NCI-H82 (cell line): ENCODE measurements at places on chromosomes 4 and X.

GRCh38 chrX:114583646-114584374 lies at the start of gene HTR2C:
Gene HTR2C (plus strand): TSS chrX:114584086. CDS start chrX:114726937, 142,851 bp downstream.
- DNase-seq: no peak

GRCh38 chrX:134717698-134718097 lies 59.4 kb upstream of the PLAC1 start:
- no peak for DNase-seq

GRCh38 chr4:86831262-86832130 lies 17.7 kb downstream of the SLC10A6 start:
- DNase-seq: no peak

DNA sequence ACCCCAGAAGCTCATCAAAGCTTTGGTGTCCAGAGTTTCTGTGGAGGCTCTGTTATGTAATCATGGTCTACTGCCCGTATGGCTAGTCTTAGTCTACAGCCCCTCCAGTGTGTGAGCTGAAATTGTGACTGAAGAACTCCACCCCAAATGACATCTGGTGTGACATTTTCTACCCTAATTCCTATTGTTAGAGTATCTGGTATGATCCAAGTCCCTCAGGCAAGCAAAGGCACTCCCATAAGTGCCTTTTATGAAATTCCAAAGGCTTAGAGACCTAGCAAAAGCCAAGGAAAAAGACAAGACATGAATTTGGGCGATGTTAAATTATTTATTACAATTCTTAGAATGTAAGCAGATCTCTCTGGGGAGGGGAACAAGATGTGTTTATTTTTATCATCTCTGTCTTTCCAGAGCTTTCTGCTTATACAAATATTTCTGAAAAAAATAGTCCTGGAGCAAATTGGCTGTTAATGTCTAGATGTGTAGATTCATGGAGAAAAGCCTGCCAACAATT lies 417.4 kb downstream of the CCSER1 start:
- no peak for DNase-seq

DNA sequence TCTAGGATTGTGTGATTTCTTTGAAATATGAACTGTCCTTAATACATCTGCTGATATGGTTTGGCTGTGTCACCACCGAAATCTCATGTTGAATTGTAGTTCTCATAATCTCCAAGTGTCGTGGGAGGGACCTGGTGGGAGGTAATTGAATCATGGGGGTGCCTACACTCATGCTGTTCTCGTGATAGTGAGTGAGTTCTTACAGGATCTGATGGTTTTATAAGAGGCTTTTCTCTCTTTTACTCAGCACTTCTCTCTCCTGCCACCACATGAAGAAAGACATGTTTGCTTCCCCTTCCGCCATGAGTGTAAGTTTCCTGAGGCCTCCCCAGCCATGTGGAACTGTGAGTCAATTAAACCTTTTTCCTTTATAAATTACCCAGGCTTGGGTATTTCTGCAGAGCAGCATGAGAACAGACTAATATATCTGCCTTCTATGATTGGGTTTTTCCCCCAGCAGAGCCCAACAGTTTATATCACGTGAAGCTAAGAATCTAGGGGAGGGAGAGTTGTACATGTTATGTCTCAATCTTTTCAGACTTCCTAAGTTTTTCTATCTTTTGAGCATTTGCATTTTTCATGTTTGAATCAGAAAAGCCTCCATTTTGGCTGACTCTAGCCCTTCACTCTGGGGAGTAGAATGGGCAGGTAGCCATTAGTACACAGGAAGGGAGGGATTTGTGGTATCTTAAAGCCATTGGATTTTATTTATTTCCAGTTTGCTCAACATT lies 58.9 kb downstream of the PLAC1 start:
- DNase-seq: peak; percentile 15

DNA sequence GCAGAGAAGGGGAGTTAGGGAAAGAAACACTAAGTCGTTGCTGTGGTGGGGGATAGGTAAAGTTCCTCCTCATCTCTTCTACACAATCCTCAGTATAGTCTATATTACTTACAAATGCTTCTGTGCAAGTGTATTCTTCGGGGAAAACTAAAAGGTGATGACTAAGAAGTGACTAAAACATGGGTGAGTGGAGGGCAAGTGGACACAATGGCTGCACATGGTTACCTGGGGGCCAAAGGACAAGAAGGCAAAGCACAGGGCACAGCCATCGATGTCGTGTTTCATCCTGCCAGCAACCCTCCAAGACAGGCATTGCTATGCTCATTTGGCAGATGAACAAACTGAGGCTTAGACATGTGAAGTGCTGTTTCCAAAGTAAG lies 35.5 kb upstream of the CCKAR start:
- DNase-seq: no peak

- DNase-seq: no peak
Measured at GRCh38 chr4:145230726-145231125, 50.3 kb upstream of the OTUD4 start.

DNA sequence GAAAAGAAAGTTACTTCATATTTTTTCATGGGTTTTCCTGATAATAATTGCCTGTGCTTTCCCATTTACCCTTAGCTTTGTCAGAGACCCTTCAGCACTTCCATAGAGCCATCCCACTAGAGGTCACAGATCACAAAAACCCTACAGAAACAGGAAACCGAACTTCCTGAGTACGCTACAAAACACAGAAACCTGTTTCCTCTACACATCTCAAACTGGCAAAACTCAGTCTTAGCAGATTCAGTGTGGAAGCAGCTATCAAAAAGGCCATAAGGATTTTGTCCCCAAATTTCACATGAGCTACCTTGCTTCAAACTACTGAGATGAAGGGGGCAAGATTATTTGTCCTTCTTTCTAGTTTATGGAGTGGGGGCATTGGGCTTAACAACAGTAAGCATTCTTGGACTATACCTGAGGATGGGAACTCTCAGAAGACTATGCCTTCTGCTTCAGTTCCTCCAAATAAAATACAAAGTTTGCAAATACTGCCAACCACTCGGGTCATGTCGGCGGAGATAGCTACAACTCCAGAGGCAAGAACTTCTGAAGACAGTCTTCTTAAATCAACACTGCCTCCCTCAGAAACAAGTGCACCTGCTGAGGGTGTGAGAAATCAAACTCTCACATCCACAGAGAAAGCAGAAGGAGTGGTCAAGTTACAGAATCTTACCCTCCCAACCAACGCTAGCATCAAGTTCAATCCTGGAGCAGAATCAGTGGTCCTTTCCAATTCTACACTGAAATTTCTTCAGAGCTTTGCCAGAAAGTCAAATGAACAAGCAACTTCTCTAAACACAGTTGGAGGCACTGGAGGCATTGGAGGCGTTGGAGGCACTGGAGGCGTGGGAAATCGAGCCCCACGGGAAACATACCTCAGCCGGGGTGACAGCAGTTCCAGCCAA lies at the start of gene MMRN1:
Gene MMRN1, plus strand, starts transcription at position 206 of the 902 bp plus-strand sequence. Its CDS starts 118 bp downstream, at position 324.
- DNase-seq: no peak

- DNase-seq: no peak
Measured at GRCh38 chrX:134622813-134623185, 35.5 kb downstream of the PLAC1 start.

DNA sequence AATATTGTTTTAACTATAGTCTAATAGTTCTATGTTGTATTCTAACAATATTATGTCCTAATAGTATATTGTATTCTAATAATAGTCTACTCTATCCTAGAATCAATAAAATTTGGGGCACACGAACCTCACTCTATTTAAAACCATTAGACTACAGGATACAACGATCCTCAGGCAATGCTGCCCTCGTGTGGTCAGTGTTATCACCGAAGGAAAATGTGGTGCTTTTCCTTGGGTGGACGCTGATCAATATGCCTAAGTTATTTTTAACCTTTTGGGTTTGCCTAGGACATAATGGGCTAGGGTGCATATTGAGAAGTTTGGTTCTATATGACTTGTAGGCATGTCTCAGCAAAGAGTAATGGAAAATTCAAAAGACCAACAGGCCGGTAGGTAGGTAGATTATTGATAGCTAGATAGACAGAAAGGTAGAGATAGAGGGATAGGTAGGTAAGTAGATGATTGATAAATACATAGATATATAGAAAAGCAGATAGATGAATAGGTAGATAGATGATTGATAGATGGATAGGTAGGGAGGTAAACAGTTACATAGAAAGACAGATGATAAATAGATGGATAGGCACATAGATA lies 75.1 kb downstream of the PRKX start:
- DNase-seq: peak; percentile 62

- DNase-seq: no peak
Measured at GRCh38 chrX:19566359-19567222, 51.3 kb upstream of the MAP3K15 start.

DNA sequence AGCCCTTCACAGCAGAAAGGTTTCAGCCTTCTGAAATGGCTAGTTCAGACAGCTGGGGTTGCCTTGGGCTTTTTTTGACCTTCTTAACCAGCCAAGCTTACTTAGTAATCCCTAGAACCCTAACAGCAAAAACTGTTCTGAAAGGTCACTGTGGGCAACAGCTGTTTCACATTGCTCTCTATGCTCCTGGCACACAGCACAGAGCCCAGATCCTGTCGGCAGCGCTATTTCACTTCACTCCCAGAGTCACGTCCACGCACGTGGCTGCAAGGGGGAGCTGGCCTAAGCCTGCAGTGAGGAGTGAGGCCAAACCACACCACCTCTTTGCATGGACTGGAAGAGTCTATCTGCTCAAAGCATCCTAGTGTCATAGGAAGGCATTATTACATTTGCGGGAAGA lies 32.0 kb upstream of the STS start:
- peak; percentile 83 for DNase-seq

DNA sequence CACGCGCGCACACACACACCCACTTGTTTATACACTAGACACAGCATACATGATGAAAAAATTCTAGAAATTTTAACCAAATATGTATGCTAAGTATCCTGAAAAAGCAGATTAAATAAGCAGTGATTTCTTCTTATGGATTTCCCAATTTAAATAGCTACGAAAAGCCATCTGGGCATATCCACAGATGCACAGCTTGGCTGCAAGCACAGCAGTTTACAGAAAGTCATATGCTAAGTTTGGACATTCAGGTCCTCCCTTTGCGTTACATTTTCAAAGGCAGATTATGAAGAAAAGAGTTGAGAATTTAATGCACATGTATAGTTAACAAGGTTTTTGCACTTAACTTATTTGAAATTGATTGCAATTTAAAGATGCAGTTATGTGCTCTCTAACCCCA lies 542.2 kb upstream of the EPHA5 start:
- no peak for DNase-seq

- no peak for DNase-seq
Measured at GRCh38 chrX:52337410-52337809, 31.4 kb upstream of the XAGE2 start.

- DNase-seq: peak; percentile 4
Measured at GRCh38 chrX:104435249-104435648, 130.8 kb upstream of the IL1RAPL2 start.

DNA sequence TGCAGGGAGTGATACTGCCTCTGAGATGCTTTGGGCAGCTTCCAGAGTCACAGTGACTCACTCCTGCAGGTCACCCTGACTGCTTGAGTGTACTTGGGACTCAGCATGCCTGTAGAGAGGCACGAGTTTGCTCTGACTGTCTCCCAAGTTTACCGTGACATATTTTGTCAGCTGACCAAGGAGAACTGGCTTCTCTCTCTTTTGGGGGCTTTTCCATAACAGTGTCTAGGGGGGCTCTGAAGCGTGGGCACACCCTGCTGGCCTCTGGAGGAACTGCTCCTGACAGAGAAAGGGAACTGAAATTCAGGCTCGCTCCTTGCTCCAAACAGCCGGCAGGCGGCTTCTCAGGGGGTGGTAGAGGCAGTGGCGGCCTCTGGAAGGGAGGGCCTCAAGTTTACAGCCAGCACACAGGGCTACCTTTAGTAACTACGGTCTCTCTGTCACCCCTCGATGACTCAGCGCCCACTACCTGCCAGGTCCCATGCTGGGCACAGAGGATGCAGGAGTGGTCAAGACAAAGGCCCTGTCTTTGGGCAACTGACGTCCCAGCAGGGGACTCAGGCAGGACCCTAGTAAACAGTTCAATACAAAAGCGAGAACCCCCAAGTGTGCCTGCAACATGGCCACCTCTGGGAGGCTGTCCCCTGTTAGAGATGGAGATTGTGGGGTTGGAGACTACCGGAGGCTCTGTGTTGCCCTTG lies 17.8 kb downstream of the ZNF185 start:
- peak; percentile 69 for DNase-seq

GRCh38 chr4:1594871-1595788 lies 89.0 kb downstream of the FAM53A start:
- DNase-seq: peak; percentile 80

DNA sequence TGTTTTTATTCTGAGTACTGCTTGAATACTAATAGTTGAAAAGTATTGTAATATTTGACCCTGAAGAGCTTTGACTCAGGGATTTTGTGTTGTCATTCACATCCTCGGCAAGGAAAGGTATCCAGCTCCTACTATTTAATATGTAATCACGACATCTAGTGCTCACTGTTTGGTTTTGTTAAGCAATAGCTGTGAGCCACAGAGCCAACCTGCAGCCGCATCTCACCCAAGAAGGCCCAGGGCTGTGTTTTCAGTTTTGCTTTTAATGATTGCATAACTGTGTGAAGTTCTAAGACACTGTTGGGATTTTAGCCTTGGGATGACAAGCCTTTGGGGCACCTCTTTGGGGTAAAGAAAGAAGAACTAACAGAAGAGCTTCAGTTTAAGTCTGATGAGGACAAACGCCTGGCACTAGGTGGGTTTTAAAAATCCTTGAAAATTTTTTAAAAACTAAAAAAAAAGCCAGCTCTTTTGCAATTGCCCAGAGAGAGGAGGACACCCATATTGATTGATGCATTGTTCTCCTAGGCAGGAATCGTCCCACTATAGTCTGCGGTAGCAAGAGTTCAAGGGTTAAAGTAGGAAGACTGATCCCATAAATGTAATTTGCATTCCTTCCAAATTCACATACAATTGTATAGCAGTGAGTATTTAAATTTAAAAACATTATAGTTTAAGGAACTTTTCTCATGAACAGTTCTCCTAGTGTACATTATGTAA lies 157.8 kb downstream of the RELL1 start:
- no peak for DNase-seq

DNA sequence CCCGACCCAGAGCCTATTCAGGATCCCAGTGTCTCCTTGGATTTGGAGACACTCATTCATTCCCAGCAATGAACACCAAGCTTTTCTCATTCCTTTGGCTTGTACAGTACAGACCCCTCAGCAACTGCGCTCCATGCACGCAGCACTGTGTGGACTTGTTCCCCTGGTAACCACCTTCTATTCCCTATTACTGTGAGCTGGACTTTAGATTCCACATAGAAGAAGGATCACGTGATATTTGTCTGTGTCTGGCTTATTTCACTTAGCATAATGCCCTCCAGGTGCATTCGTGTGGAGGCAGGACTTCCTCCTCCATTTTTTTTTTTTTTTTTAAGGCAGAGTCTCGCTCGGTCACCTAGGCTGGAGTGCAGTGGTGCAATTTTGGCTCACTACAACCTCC lies 106.4 kb downstream of the PHKA2 start:
- no peak for DNase-seq

- DNase-seq: no peak
Measured at GRCh38 chr4:763922-764321, 58.3 kb downstream of the PCGF3 start.

GRCh38 chr4:177301126-177301639 lies 8.5 kb upstream of the NEIL3 start:
- DNase-seq: no peak

GRCh38 chrX:1493877-1494510 lies 41.3 kb upstream of the ASMTL start:
- no peak for DNase-seq

GRCh38 chr4:94880956-94881355 lies 123.2 kb downstream of the BMPR1B start:
- no peak for DNase-seq
